ENCODE measurements at places on chromosomes 1 and 21.
A peak's percentile ranks its signal among the peaks of the same experiment; 100 is the strongest.

- no peak for DNase-seq
Observed at GRCh38 chr1:195637539-195637938, 970.7 kb downstream of the KCNT2 start.

- DNase-seq = no peak
Observed at GRCh38 chr1:74712881-74713280, 20.0 kb downstream of the CRYZ start.

GRCh38 chr1:1162597-1163537, 10.8 kb upstream of the TTLL10 start:
- DNase-seq = no peak

DNA sequence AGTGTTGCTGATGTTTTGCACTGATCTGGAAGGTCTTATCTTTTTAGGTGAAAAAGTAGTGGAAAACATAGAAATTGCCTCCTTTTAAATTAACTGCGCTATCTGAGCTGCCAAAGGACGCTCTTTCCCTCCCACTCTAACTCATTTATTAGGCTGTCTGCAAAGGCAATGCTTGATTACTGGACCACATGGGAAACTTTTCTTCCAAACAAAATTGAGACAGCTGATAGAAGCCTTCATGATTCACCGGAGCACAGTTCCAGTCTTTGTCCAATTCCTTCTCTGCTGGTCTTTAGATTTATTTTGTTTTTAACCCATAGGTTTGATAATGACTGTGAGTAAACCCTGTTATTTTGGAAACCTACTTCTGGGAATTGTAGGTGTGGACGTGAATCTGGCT, 93.0 kb upstream of the RAVER2 start:
- DNase-seq = no peak

DNA sequence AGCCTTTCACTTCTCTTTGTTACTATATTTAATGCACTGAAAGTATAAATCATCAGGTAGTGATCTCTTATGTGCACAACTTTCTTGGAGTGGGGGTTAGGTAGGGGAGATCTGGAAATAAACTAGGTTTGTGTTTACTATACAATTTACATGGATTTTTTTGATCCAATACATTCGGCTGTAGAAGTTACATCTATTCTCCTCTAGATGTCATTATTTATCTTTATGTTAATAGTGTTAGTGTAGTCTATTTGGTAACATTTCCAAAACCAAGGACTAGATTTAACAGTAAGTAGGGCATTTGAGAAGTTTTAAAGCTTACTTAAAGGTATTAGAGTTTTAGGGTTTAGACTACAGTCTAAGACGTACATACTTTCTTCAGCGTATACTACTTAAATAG, 5.4 kb downstream of the VPS45 start:
- DNase-seq = no peak

DNA sequence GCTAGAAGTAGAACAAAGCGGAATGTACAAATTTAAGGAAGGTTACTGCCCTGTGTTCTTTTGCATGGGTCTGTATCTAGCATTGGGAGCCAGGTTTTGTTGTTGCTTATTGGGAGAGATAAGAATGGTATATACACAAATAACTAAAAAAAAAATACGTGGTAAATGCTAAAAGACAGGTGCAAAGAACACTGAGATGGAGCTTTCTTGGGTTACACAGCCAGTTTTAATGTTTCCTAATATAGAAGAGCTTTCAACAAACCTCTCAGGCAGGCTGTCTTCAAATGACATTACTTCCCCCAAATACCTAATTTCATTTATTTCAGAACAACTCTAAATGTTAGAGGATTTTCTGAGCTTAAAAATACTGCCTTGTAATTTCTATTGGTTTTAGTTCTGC, 1.4 kb upstream of the MDM4 start:
- no peak for DNase-seq

DNA sequence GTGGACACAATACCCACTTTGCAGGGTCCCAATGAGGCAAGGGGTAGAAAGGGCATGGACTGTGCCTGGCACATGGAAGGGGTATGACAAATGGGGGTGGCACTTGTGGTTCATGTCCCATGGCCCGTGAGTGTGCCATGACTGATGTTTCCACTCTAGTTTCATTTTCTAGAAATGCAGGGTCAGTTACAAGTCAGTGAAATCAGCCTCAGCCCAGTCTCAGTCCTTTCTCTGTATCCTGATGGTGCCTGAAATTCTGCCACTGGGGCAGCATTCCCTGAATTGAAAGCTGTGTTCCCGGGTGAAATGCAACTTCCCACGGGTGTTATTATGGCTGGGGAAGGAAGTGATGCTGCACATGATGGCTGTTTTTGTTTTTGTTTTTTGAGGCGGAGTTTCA, 110.8 kb upstream of the ZBTB40 start:
- DNase-seq = no peak

- DNase-seq = no peak
Observed at GRCh38 chr1:87530042-87530807, 201.5 kb downstream of the LMO4 start.

DNA sequence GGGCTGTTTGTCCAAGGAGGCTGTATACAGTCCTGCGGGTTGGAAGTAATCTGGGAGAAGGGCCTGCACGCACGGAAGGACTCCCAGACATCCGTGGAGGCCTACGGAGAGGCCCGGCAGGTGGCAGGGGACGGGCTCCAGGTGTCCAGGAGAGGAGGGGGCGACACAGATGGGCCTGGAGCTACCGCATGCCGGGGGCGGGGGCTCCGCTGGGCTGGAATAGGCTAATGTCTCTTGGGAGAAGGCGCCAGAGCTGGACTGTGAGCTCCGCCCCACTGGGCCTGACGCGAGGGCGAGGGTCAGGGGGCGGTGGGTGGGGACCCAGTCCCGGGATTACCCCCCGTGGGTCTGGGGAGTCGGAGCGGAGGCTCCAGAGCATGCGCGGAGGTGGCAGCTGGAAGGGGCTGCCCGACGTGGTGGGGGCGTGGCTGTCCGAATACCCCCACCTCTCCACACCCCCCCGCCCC, 659 bp downstream of the AGO1 start:
- DNase-seq = no peak

DNA sequence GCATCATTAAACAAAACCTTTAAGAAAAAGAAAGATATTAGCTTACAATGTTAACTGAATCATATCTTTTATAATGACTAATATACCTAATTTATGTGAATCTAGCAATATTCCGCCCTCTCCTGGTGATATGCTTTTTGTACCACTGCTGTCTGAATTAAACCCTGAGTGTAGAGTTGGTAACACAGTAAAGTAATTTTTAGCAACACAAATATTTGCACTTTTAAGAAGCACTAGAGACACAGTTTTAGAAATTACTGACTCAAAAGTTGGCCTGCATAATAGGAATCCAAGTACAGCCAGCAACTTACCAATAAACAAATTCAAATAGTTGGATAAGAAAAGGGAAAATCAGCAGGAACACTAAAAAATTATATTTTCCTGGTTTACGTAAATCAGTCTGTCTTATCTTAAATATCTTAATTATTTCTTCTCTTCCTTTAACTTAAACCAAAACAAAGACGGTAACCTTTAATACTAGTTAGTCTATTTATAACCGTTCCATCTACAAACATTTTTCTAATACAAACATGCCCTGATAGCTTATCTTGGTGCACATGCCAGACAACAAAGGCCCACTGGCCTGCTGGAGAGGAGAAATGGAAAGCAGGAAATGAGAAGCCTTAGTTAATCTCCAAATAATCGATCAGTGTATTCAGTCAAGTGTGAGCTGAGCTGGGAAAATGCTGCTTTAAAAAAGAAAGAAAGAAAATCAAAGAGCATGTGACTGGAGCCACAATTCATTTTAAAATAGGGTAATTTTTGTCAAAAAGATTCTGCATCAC, 246.0 kb downstream of the RERE start:
- DNase-seq = no peak

DNA sequence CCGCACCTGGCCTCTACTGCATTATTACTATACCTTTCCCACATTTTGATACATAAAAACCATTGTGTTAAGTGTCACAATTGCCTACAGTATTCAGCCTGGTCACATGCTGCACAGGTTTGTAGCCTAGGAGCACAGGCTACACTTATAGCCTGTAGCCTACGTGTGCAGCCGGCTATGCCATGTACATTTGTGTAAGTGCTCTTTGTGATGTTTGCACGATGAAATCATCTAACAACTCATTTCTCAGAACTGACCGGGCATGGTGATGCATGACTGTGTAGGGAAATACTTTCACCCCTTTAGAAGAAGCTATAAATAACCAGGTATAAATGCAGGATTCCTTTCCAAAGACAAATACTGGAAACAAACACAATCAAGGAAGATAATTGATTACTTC, 12.1 kb downstream of the ERG start:
- DNase-seq = peak; percentile 71

- DNase-seq = no peak
Observed at GRCh38 chr1:54487571-54488050, 60.4 kb upstream of the ACOT11 start.

DNA sequence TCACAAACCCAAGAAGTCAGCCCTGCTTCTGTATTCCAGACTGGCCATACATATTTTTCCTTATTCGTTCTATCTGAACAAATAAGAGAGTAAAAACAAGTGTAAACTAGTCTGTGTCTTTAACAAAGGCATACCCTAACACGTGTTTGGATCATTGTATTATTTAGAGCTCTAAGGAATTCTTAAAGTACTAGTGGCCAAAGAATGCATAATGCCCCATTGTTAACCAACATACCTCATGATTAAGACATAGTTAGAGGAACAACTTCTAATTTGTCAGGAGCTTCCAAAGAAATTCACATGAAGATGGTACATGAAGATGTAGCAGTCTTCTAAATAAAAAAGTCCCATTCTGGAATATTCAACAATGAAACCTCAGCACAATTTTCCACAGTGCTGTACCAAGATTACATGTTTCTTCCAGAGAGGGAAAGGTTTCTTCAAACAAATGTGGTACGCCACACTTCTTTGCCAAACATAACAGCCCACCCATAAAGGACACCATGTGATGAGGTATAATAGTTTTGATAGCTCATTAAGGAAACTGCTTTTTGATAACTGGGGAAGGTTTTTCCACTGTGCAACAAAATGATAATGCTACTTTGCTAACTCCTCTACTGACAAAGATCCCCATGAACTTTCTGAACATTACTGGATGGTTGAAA, 5.0 kb downstream of the PALMD start:
- DNase-seq = no peak

- DNase-seq = no peak
Observed at GRCh38 chr1:207205614-207206061, 101.6 kb downstream of the C4BPA start.

DNA sequence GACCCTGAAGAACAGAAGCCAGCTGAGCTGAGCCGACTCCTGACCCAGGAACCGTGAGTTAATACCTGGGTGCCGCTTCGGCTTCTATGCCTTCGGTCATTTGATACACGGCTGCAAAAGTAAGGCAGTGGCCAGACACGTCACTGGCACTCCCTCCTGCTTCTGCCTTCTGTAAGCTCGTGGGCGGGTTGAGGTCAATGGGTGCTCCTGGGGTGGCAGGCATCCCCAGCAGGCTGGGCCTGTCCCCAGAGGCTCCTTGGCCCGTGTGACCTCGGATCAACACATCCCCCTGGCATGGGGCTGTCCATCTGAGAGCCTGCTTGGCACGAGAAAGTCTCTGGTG, 35.7 kb upstream of the COL6A1 start:
- DNase-seq = no peak

- peak; percentile 72 for DNase-seq
Observed at GRCh38 chr1:84619383-84620102, 45.3 kb upstream of the CTBS start.

GRCh38 chr1:87249803-87250202, 78.9 kb upstream of the LMO4 start:
- DNase-seq = peak; percentile 14

DNA sequence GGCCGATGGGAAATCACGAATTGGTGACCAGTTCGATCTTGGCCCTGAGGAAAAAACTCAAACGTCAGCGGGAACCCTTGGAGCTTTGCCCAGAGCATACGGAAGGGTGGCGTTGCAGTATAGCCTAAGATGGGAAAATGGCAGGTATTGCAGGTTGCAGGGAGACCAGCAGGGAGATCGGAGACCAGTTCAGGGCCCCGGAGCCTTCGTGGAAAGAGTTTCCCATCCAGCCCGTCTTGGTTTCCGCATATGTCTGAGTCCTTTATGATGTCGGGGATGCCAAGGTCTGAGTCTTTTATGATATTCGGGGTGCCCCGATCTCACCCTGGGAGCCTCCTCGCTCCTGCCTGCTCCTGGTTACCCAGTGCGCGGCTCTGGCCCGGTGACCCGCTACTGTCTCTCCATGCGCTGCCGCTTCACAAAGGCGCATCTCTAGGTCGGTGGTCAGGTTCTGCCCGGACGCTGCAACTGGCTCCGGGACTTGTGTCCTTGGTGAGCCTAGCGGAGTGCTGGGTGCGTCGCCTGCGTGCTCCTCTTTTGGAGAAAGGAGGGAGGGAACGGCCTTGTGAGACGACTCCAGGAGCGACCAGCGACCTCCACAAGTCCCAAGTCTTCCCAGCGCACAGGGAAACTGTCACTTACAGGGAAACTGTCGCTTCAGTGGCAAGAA, 94.2 kb downstream of the PRKAB2 start:
- DNase-seq = no peak

DNA sequence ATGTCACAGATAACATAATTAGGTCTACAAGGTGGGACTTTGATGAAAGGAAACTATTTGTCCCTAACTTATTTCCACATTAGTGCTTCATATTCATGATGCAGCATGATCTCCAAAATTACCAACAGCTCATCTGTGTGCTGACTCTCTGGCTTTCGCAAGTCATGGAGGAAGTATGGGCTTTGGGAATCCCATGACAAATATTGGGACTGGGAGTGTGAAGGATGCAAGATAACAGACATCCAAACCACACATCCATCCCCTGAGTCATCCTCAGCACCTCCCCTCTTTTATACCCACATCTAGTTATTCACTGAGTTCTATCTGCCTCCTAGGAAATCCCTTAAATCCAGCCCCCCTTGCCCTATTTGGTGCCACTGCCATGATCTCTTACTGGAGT, 102.8 kb upstream of the COL24A1 start:
- no peak for DNase-seq

DNA sequence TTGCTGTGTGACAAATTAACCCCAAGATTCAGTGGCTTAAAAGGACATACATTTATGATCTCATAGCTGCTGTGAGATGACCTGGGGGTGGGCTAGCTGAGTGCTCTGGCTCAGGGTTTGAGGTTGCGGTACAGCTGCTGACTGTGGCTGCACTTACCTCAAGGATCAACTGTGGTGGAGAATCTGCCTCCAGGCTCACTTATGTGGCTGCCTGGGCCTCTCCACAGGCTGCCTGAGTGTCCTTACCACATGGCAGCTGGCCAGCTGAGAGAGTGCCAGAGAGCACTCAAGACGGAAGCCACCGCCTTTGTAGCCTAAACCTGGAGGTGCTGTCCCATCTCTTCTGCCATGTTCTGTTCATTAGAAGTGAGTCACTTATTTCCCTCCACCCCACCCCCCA, 5.7 kb downstream of the LRRC71 start:
- no peak for DNase-seq

DNA sequence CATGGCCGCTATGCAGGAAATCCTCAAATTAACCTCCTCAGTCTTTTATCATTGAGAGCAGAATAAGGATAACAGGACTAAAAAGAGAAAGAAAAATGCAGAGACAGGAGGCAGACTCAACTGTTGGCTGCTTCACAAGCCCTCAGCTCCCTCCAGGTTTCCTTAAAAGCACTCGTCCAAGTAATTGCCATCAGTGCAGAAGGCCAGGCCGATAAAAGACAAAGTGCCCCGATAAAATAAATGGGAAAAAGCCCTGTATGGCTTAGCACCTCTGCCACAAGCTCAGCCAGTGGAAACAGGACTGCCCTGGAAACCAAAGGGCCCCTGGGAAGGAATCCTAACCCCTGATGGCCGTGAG, 8.1 kb downstream of the S100A6 start:
- DNase-seq = no peak

- DNase-seq = no peak
Observed at GRCh38 chr1:232551386-232551785, 78.5 kb downstream of the SIPA1L2 start.

Measured in kidney epithelial cell (primary cell).